NCI-H1930 (cell line): ENCODE measurements at places on chromosomes 16 and 17.

DNA sequence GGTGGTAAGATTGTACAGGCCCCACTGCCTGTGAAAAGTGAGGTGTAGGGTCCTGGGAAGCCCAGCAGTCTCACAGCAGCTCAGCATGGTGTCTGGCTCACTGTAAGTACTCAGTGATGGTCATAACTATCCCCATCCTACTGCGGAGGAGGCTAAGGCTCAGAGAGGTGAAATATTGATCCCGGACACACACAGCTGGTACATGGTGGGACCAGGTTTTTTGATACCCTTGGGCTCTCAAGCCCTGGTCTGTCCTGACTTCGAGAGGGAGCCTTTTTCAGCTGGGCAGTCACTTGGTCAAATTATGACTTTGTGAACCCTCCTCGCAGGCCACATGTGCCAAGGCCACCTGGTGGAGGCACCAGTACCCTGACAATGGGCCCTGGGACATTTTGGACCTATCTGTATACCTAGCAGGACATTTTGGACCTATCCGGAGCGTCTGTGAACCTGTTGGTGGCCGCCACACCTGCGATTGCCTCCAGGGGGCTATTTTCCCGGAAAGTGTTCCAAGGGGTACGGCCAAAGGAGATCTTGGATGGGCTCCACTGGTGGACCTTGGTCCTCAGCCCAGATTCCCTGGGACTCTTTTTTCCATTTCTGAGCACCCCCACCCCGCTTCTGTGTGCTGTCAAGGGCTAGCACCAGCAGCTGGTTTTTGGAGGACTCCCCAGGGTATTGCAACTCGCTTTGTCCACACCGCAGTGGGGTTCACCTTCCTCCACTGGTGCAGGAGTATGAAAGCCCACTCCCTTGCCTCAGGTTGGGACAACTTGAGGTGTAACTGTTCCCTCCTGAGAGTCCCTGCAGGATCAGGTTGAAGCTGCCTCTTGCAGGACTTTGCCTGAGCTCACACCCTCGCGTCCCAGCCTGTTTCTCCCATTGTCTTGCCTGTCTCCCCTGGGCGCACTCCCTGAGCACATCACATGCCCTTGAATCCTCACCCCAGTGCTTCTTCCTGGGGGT is 83.6 kb upstream of the NKD1 start:
- no peak for DNase-seq

- no peak for DNase-seq
Measured at GRCh38 chr17:51692917-51693316, 432.6 kb downstream of the UTP18 start.

GRCh38 chr17:18176176-18176575 is 7.5 kb upstream of the ALKBH5 start:
- DNase-seq = no peak

DNA sequence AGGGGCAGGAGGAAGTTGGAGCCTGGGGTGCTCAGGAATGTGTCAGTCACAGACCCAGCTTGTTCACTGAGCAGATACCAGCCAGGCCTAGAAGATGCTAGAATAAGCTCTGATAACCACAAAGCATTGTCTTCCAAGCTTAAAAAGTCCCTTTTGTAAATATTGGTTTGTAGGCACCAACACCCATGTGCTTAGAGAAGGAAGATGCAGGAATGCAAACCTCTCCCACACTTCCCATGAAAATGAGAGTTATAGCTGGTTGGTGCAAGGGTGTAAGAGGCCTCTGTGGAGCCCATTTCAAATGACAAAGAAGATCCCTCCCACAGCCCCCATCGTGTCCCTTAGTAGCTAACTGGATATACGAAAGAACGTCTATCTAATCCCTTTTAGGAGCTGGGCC is 210.3 kb downstream of the C16orf78 start:
- DNase-seq = no peak

DNA sequence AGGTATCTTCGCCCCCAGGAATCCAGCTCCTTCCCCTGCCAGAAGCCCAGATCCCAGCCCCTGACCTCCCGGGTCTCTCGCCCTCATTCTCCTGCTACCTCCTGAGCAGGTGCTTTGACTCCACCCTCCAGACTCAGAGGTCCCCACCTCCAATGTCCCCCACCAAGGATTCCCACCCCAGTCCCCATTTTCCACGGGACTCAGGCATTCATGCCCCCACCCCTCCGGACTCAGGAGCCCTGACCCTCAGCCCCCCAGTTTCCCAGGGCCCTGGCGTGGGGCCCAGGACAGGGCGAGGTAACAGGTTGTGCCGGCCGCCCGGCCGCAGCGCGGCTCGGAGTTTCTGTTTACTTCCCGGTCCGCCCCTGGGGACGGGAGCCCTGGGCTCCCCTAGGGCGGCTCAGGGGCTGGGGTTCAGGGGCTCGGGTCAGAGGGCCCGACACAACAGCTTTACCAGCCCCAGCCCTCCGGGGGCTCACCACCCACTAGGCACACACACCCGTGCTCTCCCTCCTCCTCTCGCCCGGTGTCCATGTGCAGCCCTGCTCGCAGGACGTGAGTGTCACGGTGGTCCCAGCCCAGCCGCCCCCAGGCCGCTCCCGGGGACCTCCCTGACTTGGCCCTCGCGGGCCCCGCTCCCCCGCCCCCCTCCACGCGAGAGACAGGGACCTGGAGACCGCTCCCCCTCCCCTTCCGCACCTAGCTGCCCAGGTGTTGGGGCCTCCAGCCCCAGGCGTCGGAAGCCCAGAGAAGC is 595 bp downstream of the BICDL2 start:
- no peak for DNase-seq

GRCh38 chr17:80766290-80766855 is 221.7 kb downstream of the RPTOR start:
- no peak for DNase-seq

DNA sequence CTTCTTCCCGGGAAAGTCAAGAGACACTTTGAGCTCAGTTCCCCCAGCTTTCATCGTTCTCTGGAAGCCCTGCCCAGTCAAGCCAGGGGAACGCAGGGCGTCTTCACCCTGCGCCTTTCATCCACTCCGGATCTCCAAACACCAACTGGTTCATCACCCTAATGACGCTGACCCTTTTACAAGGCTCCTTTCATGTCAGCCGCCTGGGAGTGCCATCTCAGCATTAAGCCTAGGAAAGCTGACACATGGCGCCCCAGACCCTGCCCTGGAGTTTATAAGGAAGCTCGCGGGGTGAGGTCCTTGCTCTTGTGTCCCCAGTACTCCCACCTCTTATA is 594 bp upstream of the DNAJC7 start:
- DNase-seq = no peak

- peak; percentile 52 for DNase-seq
Measured at GRCh38 chr17:46942441-46943217, 19.7 kb downstream of the GOSR2 start.

DNA sequence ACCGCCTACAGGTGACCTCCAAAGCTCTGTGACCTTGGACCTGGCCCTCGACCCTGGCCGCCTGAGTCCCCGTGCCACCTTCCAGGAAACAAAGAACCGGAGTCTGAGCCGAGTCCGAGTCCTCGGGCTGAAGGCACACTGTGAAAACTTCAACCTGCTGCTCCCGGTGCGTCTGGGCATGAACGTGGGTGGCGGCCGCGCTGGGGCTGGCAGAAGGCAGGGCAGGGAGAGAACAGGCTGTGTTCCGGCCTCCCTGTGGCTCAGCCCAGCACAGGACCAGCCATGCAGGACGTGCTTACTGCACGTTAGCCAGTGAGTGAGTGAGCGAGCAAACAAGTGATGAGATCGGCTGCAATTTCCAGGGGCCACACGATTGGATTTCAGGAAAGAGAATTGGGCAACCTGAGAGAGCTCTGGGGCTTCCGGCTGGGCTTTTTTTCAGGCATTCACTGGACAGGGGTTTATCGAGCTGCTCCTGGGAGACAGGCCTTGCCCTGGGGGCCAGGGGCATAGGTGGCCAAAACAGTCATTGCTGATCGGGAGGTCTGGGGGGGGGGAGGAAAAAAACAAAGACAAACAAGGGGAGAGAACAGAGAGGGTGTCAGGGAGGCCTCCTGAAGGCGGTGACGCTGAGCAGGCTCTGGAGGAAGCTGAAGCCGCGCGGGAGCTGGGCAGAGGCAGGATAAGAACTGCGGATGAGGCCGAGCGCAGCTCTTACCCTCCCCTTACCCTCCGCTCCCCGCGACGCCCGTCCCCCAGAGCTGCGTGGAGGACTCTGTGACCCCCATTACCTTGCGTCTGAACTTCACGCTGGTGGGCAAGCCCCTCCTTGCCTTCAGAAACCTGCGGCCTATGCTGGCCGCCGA is 16.9 kb downstream of the ITGAX start:
- DNase-seq = no peak

DNA sequence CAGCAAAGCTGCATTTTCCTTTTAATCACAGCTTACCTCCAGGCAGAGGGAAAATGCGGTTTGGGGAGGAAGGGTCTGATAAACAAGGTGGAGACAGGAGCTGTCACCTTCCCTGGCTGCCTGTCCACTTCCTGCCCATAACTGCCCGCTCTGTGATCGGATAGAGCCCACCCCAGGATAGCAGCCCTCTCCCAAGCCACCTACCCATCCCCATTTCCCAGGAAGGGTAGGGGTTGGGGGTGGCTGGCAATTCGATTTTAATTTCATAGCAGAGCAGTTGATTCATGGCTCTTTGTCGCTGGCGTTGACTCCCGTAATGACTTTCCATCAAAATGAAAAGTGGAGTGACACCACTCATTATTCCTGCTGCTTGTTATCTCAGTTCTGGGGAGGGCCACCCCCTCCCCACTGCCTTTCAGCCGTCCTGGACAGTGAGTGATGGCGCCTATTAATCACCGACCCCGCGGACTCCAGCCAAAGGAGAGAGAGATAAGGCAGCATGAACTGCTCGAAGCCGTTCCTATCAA is 11.2 kb downstream of the CDK5RAP3 start:
- DNase-seq = no peak

DNA sequence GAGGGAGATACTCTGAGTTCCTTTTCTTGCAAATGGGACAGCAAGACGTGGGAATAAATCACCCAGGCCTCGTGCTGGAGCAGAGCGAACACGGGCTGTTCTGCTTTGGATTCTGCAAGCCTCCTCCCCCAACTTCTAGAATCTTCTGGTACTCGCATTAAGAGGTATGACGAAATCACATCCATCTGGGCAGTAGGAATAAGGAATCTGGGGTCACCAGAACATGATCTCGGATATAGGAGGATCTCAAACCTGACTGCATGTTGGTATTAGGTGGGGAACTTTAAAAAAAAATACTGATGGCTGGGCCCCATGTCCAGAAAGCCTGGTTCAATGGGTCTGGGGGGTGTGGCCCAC is 49.8 kb upstream of the USP7 start:
- no peak for DNase-seq

GRCh38 chr16:23739516-23739915 is 15.3 kb upstream of the CHP2 start:
- no peak for DNase-seq

- no peak for DNase-seq
Measured at GRCh38 chr17:77460514-77461046, 319.8 kb downstream of the SEC14L1 start.

GRCh38 chr17:28950752-28951427 is 428 bp downstream of the PHF12 start:
- DNase-seq = no peak

GRCh38 chr16:84565669-84566495 is 52.0 kb downstream of the COTL1 start:
- DNase-seq = no peak

DNA sequence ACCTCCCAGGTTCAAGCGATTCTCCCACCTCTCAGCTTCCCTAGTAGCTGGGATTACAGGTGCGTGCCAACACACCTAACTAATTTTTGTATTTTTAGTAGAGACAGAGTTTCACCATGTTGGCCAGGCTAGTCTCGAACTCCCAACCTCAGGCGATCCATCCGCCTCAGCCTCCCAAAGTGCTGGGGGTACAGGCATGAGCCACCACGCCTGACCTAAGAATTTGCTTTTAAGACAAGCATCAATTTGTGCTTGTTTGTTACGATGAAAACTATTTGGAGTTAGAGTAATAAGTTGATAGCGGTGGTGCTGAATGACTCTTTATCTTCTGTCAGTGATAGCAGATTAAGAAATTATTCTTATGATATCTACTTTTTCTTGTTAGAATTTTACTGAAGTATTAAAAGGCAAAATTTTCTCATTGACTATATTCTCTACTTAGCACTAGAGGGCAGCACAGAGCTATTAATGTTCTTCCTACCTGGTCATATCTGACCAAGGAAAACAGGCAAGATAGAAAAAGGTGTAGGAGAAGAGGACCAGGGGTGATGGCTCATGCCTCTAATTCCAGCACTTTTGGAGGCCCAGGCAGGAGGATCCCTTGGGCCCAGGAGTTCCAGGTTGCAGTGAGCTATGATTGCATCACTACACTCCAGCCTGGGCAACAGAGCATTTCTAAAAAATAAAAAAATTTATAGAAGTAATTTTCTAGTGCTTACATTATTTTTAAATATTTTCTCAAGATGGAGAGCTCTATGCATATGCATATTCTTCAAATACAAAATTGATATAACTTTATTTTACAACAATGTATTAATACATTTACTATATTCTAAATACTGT is 24.5 kb downstream of the STXBP4 start:
- peak; percentile 11 for DNase-seq

- no peak for DNase-seq
Measured at GRCh38 chr17:58267347-58268324, 13.1 kb downstream of the MPO start.

DNA sequence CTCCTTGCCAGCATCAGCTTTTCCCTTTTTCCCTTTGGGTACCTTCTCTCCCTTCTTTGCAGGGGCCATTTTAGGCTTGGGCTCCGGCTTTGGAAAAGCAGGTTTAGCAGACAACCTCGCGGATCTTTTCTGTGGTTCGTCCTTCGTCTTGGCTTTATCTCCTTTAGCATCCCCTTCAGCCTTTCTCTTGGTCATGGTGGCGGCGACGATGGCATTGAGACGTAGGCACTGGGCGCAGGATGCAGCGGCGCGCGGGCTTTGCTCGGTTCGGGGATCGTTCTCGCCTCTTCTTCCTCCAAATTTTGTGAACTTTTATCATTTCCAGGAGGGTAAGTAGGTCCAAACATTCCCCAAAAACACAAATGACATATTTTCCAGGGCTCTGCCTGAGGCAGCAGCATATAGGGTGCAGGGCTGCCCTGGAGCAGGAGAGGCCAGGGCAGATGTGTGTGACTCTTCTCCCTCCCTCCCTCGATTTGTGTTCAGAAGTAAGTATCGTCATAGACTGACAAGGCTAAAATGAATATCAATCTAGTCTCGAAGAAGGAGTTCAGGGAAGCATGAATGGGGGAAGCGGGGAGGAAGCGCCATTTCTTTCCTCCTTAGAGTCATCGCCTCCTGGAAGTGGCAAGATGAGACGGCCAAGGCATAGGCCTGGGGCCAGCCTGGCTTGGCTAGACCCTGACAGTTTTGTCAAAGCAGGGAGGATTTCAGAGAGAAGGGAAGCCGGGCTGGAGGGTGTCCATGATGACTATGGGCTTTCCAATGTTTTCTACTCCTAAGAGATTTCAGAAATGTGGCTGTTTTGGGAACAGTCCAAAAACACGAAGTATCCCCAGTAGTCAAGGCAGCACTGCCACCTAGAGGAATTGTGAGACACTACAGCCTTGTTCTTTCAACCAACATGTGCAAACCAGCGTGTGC is 13.2 kb downstream of the CHCT1 start:
- DNase-seq = peak; percentile 70

DNA sequence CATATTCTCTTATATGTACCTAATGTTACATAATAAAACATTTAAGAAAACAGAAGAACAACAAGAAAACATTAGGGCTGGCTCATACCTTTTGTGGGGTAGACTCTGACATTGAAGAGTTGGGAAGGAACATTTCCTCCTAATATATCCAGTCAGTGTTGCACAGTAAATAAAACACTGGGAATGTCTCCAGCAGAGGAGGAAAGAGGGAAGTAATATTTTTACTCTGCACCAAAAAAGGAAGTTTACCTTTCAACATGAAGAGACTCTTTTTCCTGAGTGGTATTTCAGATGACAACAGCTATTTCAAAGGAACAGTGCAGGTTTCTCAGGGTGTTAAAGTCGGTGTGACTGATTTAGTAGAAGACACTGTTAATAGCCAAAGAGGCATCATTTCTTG is 31.9 kb downstream of the EPN2 start:
- DNase-seq = no peak
